CD4-positive, alpha-beta T cell treated with Interleukin-21 for 1 hour (primary cell): ENCODE measurements at places on chromosomes 1 and 21.
A peak's percentile ranks its signal among the peaks of the same experiment; 100 is the strongest.

DNA sequence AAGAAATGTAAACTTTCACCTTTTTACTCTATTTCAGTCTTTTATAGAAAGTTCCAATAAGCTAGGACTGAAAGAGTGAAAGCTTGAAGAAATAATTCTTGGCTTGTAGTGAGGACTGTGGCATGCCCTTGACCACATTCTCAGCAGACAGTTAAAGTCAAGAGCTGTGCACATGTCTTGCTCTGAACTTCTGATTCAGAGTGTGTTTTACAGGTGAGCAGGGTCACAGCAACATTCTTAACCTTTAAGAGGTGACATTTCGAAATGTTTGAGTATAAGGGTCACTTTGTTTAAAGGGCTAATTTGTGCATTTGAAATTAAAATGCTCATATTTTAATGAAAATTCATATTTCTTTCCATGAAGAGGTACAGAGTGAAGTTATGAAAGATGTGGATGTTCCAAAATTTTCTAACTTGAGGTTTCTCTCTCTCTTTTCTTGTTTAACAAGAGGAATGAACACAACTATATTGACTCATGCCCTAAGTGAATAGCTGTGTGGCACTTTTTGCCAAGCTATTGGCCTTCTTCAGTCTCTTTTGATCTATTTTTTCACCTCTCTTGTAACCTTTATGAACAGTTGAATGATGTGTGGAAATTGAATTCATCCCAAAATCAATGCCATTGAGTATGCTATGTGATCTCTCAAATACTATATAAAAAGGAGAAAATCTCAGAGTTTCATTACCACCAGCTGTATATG, 918.1 kb downstream of the ADGRL2 start:
- DNase-seq: no peak

DNA sequence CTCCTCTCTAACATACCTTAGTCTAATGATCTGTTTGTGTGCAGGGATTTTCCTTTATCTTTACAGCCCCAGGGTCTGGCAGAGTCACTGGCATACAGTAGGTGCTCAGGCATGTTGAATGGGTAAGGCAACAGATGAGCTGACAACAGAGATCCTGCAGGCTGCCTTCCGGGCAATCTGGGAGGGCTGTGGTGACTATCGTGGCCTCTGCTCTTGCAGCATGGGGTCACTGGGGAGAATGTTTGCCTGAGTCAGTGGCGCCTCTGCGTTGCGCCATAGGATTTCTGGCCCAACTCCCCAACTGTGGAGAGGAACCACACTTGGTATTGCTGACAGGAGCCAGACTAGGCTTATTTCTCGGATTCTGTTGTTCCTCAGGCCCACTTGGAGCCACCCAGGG, 93.8 kb downstream of the LAMC2 start:
- no peak for DNase-seq

DNA sequence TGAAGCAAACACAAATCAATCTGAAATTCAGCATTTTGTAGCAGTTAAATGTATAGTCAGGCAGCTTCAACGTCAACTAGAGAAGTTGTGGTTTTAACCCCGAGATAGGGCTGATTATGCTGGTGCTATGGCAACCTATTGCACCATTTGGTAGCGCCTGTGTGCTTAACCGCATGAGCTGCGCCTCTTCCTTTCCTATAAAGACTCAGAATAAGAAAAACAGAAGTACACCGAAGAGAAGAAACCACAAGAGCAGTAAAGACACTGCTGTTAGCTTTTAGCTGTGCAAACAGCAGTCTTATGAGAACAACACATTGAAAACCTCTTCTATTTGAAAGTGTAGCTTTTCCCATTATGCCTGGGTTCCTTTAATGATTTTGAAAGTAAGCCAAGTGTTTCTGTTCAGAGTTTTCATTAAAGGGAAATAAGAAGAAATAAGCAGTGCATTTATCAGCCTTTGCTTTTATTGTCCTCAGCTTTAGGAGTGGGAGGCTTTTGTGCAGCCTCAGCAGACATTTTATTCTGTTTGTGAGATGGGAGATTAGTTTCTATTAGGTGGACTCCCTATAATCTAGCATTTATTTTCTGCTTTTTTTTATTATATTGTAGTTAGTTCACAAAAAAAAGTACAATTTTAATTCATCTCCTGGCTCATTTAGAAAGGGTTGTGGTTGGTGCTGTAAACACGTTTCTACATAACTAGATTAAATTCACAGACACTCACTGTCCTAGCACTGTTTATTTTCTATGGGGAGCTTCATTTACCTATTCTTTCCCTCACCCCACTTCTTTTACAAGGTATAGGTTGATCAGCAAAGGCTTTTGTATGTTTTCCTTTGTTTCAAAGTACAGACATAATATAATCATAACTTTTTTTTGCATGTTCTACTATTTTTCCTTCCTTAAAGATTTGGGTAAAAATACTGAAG, 43.3 kb downstream of the PTPRC start:
- DNase-seq: peak; percentile 96

DNA sequence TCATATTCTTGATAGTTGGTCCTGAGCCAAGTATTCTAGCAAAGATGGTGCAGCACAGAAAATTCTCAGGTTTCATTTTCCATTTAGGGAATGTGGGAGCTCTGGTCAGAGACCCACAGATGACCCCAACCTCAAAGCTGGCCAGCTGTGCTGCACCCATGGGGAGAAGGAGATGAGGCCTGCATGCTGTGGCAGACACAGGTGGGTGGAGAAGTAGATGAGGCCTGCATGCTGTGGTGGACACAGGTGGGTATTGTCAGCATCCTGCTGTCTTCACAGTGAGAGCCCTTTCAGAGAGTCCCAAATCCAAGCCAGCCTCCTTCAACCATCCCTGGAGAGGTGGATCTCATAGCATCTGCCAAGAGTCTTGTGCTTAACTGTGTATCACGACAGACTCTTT, 77.7 kb downstream of the DSCAM start:
- DNase-seq: no peak

- peak; percentile 82 for DNase-seq
These were observed 4.5 kb downstream of the HDGF start for GRCh38 chr1:156746728-156747631.
